ENCODE measurements at places on chromosomes 3 and 15.

- no peak for DNase-seq
Observed at GRCh38 chr15:60039316-60039715, 35.2 kb downstream of the FOXB1 start.

GRCh38 chr3:10289787-10290355 is 2.9 kb downstream of the GHRL start:
- no peak for DNase-seq

DNA sequence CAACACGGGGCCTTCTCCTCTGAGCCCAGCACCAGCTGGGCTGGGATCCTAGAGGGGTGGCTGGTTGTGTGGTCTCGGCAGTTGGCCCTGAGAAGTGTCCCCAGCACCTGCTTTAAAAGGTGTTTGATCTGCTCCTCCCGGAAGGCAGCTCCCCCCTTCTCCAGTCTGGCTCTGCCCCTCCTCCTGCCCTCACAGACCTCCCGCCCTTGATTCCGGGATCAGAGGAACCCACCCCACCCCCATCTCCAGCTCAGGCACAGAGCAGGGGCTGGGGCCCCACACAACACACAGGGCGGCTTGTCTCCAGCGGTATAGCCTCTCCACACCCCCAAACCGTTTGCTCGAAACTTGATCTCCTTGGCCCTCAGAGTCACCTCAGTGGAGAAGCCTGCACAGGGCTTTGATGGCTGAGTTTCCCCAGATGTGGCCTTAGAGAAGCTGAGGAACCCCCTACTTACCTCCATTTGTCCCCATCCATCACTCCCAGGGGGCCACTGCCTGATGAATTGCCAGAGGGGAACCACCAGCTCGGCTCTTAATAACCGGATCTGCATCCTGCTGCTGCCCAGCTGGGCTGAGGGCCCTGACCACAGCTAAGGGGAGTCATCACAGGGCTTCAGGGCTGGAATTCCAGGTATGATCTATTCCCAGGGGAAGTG is 6.4 kb upstream of the STRA6 start:
- peak; percentile 70 for DNase-seq

DNA sequence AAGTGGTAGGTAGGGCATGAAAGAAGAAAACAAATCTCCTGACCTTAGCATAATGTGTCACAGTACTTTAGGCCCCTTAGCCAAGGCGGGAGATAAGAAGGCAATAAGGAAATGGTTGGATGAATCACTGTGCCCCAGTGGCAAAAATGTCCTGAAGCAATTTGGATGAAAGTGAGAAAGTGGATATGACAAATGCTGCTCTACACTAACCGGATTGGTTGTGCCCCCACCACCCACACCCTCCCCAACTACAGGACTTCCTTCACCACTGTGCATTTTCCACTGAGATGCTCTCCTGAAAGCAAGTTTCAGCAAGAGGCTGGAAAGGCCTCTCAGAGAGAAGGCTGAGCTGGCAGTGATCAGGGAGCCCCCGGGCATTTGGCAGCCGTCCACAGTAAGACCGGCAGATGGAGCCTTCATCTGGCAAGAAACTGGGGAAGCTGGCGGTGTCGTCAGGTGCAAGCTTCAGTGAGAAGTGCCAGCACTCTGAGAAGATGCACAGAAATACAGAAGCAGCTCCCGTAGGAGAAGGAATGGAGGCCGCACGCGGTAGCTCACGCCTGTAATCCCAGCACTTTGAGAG is 63.8 kb downstream of the ATP1B3 start:
- peak; percentile 55 for DNase-seq

DNA sequence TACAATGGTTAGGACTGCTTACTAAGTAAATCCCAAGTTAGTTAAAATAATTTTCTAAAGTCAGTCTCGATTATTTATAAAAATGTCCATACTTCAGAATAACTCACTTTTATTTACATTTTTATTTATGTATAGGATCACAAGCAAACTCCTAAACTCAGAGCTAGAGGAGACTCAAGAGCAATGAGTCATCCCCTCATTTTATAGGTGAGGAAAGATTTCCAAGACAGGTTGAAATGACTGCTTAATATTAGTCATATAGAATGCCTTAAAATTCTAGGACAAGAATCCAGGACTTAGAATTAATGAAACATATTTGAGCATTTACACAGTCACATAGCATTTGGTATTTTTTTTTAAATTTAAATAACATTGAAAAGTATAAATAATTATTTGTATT is 983.8 kb downstream of the SI start:
- no peak for DNase-seq

- DNase-seq = no peak
Observed at GRCh38 chr3:124229420-124229819, 237.5 kb upstream of the ROPN1 start.

DNA sequence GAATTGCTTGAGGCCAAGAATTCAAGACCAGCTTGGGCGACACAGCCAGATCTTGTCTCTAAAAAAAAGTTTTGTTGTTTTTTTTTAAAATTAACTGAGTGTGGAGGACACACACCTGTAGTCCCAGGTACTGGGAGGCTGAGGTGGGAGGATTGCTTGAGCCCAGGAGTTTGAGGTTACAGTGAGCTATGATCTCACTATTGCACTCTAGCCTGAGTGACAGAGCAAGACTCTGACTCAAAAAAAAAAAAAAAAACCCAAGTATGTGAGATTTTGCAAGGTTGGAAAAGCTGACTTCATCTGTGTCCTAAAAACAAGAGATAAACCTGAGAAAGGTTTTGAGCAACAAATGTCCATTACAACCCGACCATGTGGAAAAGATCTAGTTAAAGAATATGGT is 5.4 kb upstream of the TOPBP1 start:
- no peak for DNase-seq

DNA sequence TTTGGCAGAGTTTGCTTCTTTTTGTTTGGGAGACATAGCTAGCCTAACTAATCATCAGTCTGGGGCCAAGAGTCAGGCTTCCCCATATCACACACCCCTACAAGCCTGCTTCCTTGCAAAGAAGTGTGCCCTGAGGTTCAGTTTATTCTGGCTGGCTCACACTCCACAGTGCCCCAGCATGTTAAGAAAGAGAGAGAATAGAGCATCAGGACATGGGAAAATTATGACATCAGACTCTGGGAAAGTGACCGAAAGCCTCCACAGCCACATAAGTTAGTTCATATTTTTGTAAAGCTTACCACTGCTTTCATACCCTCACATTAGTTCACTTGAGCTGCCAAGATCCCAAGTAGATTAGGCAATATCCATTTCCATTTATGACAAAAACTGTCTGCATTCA is 63.0 kb upstream of the CFAP161 start:
- DNase-seq = no peak

- DNase-seq = peak; percentile 94
Observed at GRCh38 chr15:67188551-67189218, 65.8 kb downstream of the AAGAB start.

DNA sequence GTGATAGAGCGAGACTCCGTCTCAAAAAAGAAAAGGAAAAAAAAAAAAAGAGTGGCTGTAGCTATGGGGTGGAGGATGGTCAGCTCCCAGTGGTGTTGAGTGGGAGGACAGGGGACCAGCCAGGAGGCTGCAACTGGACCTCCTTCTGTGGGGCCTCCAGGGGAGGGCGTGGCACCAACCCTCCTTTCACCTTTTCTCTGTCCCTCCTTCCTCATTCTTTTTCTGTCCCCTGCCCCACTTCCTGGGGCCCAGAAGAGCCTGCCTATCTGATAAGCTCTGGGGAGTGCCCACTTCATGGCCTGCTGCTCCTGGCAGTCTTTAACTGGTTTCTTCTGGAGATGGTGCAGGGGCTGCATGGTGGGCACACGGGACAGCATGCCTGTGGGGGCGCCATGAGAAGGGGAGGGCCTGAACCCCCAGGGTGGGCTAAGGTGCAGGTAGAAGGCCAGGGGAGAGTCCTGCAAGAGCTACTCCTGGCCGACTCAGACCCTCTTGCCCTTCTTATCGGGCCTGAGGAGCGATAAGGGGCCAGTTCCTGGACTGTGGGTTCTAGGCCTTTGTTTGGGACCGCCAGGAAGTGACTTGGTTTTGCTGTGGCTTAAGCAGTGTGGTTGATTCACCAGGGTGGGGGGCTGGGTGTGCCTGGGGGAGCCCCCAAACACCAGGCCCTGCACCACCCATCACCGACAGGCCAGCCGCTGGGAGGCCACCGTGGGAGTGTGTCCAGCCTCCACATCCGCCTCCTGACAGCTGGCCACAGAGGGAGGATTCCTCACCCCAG is 49.4 kb upstream of the FLNB start:
- DNase-seq = no peak

DNA sequence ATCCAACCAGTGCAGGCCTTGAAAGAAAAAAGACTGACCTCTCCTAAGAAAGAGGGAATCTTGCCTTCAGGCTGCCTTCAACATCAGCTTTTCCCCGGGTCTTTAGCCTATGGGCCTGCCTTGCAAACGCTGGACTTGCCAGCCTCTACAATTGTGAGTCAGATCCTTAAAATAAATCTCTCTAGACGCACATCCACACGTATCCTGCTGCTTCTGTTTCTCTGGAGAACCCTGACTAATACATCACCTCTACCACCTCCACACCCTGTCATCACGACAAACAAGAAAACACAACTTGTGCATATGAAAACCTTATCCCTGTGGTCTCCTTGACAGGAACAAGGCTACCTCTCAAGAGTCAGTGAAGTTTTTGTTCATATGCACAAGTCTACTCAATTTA is 11.8 kb downstream of the CYFIP1 start:
- no peak for DNase-seq

DNA sequence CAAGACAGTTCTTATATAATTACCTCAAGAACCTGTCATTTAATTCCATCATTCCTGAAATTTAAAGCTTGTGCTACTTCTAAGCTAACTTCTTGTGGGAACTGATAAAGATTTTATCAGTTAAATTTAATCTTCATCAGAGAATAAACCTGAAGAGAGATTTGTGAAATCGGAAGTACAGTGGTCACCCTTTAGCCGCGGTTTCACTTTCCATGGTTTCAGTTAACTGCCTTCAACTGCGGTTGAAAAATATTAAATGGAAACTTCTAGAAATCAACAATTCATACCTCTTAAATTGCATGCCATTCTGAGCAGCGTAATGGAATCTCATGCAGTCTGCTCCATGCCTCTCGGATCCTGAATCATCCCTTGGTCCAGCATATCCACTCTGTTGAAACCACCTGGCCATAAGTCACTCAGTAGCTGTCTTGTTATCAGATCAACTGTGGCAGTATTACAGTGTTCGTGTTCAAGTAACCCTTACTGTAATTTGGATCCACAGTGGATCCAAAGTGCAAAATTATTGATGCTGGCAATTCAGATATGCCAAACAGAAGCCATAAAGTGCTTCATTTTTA is 626.1 kb downstream of the CADM2 start:
- no peak for DNase-seq

All from right hindlimb (tissue), 1 donor.